ENCODE measurements at places on chromosomes 5 and 9.

- no peak for DNase-seq
These were observed 46.7 kb downstream of the SLCO4C1 start for GRCh38 chr5:102249381-102249780.

- DNase-seq = no peak
These were observed 809 bp downstream of the TNIP1 start for GRCh38 chr5:151079838-151080612.

- DNase-seq = no peak
These were observed 57.1 kb downstream of the DOCK2 start for GRCh38 chr5:169694091-169694625.

DNA sequence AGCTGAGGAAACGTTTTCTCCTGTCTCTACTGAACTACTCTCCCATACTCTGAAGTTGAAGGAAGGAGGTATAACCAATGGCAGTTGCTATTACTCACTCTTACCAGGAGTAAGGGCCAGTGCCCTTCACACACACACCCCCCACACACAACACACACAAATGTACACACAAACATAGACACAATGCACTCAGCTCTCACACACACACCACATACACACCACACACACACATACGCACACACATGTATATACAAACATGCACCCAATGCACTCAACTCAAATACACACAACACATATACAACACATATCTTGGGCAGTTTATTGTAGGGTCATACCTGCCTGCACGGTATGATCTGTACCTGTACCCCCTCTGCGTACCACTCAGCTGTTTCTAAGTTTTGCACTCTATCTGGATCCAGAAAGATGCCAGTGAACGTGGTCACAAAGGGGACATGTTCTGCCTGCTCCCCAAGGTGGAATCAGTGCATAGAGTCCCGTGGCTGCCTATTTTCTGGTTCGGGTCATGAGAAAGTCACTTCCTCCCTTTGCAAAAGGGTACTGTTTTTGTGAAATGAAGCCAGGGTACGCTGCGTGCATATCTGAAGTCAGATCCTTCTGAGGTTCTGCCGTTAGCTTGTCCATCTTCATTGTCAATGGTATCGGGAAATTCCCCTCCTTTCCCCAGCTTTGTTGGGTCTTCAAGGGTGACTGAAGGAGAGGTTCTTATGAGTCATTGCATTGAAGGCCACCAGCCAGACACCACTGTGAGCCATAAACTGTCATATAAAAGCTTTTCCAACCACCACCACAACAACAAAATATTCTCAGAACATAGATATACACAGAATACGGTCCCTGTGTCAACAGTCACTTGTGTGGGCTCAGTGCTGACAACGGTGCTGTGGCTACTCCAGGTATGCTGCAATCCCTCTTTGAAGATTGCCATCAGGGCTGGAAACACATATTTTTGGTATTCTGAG is 131.9 kb downstream of the UGCG start:
- DNase-seq = no peak

GRCh38 chr9:126097679-126098078 is 228.9 kb upstream of the MVB12B start:
- DNase-seq = no peak

DNA sequence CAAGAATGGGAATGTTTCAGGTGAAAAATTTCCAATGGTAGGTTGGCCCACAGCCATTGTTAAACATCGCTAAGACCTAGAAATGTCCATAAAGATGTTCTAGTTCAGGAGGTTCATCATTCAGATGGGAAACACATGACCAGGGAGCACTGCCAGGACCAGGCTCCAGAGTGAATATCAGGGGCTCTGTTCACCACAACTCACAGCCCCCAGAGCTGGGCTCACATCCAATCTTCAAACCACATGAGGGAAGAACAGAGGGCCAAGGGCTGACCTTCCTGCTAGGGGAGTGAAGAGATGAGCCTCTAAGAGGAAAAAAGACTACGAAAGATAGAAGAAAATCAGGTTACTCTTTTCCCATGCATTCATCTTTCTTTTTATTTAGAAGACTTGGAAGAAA is 205.8 kb downstream of the SEMA5A start:
- DNase-seq = no peak

DNA sequence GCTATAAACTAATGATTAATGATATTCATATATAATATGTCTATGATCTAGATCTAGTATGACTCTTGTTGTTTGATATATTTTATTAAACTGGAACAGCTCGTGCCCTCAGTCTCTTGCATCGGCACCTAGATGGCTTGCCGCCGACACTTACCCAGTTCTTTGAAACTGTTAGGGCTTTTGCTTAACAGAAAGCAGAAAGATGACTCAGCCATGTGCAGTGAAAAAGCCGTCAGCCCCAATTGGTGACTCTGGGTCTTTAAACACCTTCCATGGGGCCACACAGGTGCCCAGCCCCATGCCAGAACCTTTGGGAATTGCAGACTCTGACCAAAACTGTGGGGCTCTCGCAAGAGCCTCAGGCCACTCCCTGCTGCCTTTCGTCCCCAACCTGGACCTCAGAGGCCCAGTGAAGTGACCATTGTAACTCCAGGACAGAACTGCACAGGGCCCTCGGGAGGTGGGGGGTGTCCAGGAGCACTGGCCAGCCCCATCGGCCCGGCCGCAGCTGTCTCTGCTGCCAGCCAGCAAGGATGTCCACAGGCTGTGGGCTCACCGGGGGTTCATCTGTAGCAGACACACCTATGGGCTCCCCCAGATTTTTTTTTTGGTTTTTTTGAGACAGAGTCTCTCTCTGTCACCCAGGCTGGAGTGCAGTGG is 7.8 kb downstream of the LCN10 start:
- no peak for DNase-seq

- DNase-seq = no peak
These were observed 56.5 kb downstream of the XRCC4 start for GRCh38 chr5:83133797-83134196.

DNA sequence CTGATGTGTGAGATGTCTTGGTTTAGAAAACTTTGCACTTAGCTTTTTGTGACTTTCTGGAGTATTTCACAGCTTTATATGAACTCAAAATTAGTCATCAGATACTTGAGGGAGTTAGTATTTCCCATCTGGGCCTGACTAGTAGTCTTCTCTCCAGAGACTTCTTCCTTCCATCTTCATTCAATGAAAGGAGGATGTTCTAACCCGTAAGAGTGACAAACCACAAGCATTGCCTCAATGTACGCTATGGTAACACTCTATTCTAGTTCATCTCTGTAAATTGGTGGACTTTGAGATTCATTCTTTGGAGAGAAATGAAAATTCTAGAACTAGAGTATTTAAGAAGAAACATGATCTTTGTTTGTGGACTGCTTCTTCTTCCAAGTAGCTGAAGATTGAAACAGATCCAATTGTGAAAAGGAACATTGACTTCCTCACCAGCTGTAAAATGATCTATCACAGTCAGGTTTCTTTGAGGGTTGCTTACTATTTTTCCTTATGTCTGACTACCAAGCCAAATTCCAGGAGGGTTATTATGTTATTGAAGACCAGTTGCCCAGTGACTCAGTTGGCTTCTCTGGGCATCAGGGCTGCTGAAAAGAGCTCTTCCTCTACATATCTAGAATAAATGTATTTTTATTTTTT is 157.6 kb downstream of the SLC12A2 start:
- no peak for DNase-seq

GRCh38 chr9:114288193-114289091 is 34.5 kb upstream of the ORM1 start:
- no peak for DNase-seq

DNA sequence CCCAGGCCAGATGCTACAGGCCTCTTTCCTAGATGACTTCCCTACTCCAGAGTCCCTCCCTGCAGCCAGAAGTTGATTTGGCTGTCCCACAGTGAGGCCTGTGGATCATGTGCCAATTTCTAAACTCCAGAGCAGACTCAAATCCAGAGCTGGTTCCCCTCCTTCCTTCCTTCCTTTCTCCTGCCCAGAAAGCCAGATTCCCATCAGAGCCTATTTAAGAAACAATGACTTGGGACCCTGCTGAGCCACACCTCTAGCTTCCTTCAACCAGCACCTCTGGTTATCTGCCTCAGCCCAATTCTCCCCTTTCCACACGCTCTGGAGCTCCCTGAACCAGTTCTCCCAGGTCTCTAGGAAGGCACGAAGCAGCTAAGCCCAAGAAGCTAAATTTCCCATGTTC is 7.2 kb downstream of the FAM219A start:
- no peak for DNase-seq

- no peak for DNase-seq
These were observed 38.4 kb upstream of the PCA3 start for GRCh38 chr9:76725885-76726284.

DNA sequence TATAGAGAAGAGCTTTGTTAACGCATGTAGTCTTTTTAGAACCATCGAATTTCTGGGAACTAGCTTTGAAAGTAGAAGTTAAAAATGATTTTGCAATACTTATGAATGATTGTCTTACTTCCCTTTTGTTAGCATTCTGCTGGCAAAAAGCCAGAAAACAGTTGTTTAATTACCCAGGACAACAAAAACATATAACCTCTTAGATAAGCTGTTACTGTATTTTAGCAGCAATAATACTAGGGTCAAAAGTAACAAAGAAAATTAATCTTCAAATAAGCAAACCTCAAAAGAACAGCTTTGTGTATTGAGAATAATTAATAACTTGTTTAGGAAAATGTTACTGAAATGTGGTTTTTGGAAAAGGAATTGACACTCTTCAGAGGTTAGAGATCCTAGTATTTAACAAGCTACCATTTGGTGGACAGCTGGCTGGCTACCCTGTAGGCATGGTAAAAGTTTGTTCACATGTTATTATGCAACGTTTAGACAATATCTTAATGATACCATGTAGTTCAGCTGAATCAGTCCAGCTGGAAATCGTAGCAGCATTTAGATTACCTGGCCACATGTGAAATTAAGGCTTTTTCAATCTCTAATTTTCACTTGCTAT is 3.8 kb downstream of the FGF10 start:
- DNase-seq = no peak

DNA sequence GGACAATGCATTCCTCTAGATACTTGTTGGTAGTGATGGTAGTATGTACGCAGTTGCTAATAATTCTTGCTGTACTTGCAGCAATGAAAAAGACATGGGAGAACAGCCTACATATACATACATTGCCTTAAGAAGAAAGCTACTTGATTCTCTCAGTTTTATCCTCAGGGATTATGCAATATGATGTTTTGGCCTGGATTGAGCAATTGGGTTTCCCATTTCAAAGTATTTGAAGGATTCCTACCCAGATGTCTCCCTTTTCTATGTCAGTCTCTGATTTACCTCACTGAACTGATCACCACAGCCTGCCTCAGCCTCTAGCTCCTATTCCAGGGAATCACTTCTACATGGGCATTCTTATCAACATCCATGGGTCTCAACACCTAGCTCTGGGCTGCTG is 210.1 kb upstream of the CDH10 start:
- no peak for DNase-seq

- no peak for DNase-seq
These were observed 115.3 kb upstream of the BNC2 start for GRCh38 chr9:16985559-16986348.

GRCh38 chr9:125521462-125522327 is 185.3 kb downstream of the MAPKAP1 start:
- DNase-seq = no peak

GRCh38 chr5:6568889-6569288 is 64.0 kb downstream of the NSUN2 start:
- no peak for DNase-seq

DNA sequence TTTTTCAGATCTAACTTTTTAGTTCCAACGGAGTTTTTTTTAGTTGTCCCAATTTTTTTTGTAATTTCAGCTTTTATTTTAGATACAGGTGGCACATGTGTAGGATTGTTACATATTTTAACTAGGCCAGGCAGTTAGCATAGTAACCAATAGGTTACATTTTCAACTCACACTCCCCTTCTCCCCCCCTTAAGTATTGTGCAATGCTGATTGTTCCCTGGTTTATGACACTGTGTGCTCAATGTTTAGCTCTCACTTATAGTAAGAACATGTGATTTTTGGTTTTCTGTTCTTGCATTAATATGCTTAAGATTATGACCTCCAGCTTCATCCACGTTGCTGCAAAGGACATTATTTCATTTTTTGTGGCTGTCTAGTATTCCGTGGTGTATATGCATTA is 503.2 kb downstream of the CDH9 start:
- DNase-seq = no peak

GRCh38 chr5:17252543-17252942 is 35.1 kb downstream of the BASP1 start:
- no peak for DNase-seq

DNA sequence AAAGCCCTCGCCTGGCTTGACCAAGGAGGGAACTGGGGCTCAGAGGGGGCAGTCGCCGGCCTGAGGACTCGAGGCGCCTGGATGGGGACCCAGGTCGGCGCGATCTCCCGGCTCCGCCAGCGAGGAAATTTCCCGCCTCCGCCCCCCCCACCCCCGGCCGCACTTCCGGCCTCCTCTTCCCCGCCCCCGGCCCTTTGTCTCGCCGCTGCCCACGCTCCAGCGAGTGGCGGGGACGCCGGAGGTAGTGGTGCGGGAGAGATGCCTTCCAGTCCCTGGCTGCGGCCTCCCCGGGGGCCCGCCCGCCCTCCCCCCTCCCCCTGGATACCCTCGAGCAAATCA is 448 bp upstream of the GPRIN1 start:
- DNase-seq = no peak

- no peak for DNase-seq
These were observed 71.5 kb downstream of the ZNF474 start for GRCh38 chr5:122200865-122201264.

- no peak for DNase-seq
These were observed 10.5 kb downstream of the RNF38 start for GRCh38 chr9:36389590-36389989.

- DNase-seq = no peak
These were observed 33.5 kb downstream of the CSNK1G3 start for GRCh38 chr5:123545506-123545905.

DNA sequence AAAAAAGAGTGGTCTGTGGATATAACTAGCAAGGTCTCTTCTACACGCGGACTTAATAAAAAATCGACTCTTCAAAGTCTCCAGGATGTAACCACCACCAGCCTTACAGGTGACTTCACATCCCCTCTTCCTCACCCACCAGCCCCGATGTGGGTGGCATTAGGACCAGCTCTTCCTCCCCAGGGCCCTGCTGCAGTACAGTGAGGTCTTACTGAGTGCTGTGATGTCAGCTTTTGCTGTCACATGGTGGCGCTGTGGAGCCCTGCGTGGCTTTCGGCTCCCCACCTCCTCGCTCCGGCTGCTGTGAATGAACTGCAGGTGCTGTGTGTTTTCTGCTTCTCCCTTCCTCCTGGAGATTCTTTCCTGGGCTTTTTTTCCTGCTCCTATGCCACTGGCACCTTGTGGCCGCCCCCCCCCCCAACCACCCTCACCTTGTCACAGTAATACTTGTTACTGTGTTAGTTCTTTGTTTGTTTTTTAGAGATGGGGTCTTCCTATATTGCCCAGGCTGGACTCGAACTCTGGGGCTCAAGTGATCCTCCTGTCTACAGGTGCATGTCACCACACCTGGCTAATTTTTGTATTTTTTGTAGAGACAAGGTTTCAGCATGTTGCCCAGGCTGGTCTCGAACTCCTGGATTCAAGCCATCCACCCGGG is 15.8 kb upstream of the RAPGEF1 start:
- peak; percentile 84 for DNase-seq

DNA sequence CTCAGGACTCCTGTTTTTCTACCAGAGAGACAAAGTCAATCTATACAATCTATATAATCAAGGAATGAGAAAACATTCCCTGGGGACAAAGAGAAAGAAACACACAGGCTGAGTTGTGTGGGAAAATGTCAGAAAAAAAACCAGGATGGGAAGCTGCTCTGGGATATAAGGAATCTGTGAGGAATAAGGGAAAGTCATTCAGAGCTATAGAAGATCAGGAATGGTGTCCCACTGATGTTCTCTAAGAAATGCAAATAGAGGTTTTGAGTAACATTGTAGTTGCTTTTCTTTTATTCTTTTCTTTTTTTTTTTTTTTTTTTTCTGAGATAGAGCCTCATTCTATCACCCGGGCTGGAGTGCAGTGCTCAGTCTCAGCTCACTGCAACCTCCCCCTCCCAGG is 605.9 kb upstream of the KLF4 start:
- DNase-seq = no peak
